ENCODE measurements at places on chromosomes 16 and 17.

DNA sequence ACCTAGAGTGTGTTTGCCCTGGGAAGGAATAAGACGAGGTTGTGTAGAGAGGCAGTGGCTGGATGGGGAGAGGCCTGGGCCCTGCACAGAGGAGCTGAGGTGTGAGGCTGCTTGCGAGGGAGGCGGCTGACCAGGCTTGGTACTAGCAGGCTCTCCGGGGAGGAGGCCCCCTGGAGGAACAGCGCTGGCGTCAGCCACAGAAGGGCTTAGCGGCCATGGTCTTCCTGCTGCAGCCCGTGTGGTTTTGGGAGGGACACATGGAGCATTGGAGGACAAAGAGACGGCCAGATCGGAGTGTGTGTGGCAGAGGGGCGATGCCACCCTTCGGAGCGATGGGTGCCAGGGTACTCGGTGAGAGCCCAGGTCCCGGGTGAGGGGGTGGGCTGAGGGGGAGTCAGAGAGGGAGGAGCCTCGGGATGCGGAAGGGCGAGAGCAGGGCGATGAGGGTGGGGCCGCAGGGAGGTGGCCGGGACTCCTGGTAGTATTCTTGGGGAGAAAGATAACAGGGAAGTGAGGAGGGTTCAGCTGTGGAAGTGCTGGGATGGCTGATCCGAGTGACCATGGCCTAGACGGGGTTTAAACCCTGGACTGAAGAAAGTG is 8.3 kb downstream of the BANP start:
- no peak for DNase-seq

DNA sequence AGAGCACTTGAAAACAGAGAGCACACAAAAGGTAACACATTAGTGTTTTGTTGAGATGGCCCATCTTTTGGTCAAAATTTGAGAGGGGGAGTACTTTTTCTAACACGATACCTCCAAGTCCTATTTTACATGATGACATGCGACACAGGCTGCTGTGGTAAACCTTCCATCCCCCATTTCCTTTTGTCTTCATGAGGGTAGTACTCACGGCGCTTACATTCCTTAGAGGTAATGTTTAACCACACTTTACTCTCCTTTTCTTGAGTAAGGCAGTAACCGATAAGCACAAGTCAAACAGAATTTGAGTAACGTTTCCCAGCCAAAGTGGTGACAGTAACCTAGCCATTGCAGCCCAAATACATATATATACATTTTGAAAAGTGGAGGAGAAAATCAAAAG is 35.8 kb upstream of the PITPNM3 start:
- no peak for DNase-seq

GRCh38 chr16:79213214-79213613 is 387.3 kb downstream of the MAF start:
- DNase-seq: no peak

GRCh38 chr17:57285701-57286100 is 29.4 kb downstream of the MSI2 start:
- no peak for DNase-seq

DNA sequence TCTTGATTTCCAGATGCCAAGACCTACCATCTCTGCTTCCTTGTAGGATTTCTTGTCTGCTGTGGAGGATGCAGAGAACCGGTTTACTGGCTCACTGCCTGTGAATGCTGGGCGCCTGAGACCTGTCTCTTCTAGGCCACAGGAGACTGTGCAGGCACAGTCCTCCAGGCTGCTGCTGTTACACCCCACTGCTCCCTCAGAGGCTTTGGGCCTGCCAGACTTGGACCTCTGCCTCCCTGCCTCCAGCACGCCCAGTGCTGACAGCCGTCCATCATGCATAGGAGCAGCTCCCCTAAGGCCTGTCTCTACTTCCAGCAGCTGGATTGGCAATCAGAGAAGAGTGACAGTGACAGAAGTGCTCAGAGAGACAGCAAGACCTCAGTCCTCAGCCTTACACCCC is 6.1 kb downstream of the HROB start:
- no peak for DNase-seq

GRCh38 chr17:17872547-17873345 is 36.0 kb upstream of the SREBF1 start:
- DNase-seq: no peak

DNA sequence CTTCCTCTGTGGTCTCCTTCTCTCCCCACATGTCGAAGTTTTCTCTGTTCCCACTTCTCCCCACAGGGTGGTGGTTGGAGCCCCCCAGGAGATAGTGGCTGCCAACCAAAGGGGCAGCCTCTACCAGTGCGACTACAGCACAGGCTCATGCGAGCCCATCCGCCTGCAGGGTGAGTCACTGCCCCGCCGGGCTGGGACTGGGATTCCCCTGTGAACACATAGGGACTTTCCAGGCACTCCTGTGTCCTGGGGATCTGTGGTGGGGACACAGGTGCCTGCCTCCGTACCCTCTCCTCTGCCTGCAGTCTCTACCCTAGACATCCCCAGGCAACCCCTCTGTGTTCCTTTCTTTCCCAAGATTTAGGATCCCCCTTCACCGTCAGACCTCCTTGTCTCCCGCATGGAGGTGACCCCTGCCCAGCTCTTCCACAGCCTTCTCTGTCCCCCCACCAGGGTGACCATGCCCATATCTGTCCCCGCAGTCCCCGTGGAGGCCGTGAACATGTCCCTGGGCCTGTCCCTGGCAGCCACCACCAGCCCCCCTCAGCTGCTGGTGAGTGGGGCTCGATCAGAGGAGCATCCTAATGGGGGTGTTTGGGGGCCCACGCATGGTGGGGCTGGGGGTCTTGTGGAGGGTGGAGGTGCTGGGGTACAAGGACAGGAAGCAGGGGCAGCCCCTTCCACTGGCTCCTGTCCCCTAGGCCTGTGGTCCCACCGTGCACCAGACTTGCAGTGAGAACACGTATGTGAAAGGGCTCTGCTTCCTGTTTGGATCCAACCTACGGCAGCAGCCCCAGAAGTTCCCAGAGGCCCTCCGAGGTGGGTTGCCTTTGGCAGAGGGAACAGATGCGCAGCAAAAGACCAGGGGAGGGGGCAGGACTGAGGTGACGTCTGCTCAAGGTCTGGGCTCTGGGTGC is 5.8 kb downstream of the ITGAM start:
- peak; percentile 13 for DNase-seq

- peak; percentile 62 for DNase-seq
Observed at GRCh38 chr17:42193969-42194899, at the start of gene GHDC. TSS of gene GHDC (minus strand) at chr17:42194494. CDS start at chr17:42193581, 913 bp downstream.

GRCh38 chr17:2440930-2441329 is 40.1 kb upstream of the MNT start:
- DNase-seq: no peak

DNA sequence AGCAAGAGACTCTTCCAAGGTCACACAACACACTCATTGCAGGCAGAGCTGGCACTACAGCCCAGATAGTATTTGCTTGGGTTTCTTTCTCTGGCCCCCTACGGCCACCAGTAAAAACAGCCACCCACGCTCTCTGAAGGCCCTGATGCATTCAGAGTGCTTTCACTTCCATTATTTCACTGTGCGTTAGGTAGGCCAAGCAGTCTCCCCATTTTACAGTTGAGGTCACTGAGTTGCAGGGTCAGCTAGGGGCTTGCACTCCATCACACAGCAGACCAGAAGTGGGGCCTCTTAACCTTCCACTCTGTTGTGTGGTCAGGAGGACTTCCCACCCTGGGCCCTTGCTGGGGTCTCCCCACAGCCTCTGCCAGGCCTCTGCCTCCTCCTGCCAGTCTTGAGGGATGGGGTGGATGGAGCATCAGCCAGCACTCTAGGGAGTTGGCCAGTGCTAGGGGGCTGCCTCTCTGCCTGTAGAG is 2.5 kb downstream of the TBX21 start:
- no peak for DNase-seq

- no peak for DNase-seq
Observed at GRCh38 chr16:71762186-71762585, 37.7 kb upstream of the PHLPP2 start.

DNA sequence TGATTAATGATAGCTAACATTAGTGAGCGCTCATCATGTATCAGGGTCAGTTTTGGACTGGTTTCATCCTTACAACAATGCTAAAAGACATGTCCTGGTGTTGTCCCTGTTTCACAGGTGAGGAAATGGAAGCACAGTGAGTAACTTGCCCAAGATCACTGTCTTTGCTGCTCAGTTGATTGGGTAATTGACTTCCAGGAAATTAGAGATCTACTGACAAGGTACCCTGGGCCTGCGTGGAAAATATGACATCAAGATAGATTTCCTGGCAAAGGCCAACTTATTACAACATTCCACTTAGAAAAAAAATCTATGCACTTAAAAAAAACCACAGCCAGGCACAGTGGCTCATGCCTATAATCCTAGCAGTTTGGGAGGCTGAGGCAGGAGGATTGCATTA is 96.3 kb downstream of the CYLD start:
- DNase-seq: no peak

- no peak for DNase-seq
Observed at GRCh38 chr16:53695070-53695469, 8.6 kb downstream of the RPGRIP1L start.

GRCh38 chr17:9072696-9073339 is 51.5 kb downstream of the NTN1 start:
- DNase-seq: no peak
